Caudate nucleus (tissue), 63 donors: ENCODE measurements at places on chromosomes 12 and 14.

- no peak for DNase-seq
Measured at GRCh38 chr12:103494051-103494733, 1.6 kb downstream of the C12orf42 start.

DNA sequence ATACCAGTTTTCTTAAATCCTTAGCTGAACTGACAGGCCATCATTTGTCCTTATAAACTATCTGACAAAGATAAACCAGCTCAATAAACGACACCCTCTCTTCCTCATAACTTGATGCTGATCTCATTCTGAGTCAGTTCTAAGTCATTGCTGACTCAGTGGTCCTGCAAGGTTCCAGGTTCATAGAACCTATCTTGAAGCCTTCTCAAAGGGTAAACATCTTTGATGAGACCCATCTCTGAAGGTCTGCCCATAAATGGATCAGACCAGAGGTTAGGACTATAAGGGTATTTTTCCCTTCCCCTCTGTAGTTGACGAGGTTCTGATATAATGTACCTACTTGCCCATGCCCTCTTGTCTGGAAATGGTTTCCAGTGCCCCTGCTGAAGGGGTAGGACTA, 11.9 kb downstream of the NAA25 start:
- DNase-seq: no peak

GRCh38 chr12:106522708-106523107, 60.1 kb upstream of the RFX4 start:
- no peak for DNase-seq

DNA sequence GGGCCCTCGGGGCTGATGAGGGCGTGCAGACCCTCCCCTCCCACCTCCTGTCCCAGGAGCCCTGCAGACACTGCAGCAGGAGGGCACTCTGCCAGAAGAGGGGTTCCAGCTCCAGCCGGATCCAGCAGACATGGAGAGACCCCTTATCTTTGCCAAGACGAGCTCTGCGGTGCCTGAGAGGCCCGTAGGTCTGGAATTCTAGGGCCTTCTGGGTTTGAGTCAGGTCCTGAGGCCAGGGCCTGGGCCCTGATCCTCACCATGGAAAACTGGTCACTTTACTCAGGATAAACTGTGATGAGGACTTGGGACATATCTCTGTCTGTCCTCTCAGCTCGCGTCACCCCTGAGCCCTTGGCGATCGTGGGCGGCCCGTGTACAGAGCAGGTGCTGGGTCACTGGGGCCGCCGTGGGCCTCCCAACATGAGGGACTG, 13.8 kb downstream of the MEG3 start:
- DNase-seq: no peak

- no peak for DNase-seq
Measured at GRCh38 chr12:42260518-42260917, 22.5 kb upstream of the YAF2 start.

GRCh38 chr12:119341020-119341419, 6.5 kb downstream of the CCDC60 start:
- no peak for DNase-seq

DNA sequence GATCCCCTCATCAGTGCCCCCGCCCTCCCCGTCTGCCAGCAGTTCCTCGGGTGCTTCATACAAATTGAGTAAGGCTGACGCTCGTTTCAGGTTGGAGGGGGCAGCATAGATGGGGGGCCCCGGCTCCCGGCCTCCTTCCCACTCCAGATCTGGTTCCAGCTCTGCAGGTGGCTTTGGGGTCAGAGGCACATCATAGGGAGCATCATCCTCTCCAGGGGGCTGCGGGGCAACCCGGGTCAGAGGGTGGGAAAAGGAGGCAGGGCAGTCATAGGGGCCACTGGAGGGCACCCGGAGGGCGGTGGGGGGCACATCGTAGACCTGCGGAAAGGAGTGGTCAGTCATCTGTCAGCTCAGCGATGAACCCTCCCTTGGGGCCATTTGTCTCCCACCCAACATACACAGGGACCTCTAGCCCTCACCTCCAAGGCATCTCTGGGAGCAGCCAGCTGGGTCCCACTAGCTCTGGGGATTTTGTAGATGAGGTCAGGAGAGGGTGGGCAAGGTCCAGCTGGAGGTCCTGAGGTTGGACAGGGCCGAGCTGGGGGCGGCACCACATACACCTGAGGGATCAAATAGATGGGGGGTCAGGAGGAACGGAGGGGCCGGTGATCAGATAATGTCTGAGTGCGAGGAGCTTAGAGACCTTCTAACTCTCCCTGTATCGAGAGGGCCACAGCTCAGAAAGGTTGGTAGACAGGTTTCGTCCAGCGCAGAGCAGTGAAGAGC, 5.1 kb downstream of the EFS start:
- no peak for DNase-seq

DNA sequence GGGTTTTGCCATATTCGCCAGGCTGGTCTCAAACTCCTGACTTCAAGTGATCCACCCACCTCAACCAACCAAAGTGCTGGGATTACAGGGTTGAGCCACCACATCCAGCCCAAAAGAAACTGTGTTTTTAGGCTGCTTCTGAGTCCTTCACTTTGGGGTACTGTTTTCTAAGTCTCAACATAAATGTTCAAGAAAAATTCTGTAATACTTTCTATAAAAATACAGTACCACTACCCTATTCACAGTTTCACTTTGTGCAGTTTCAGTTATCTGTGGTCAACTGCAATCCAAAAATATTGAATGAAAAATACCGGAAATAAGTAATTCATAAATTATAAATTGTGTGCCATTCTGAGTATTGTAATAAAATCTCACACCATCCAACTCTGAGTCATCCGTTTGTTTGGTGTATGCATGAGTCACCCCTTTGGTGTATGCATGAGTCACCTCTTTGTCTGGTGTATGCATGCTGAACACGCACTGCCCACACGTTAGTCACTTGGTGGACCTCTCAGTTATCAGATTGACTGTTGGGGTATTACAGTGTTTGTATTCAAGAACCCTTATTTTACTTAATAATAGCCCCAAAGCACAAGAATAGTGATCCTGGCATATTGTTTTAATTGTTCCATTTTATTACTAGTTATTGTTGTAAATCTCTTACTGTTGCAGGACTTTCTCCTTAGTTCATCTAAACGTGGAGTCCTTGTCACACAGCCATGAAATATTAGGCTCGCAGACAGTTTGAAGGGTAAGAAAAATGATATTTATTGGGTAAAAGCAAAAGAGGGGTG, 190.2 kb downstream of the FSCB start:
- peak; percentile 0 for DNase-seq
